ENCODE measurements at places on chromosomes 1 and 21. TPM values are rescaled to one million over a fixed set of nuclear protein-coding genes. Genes with fewer than 3 reads are reported as not detected.

DNA sequence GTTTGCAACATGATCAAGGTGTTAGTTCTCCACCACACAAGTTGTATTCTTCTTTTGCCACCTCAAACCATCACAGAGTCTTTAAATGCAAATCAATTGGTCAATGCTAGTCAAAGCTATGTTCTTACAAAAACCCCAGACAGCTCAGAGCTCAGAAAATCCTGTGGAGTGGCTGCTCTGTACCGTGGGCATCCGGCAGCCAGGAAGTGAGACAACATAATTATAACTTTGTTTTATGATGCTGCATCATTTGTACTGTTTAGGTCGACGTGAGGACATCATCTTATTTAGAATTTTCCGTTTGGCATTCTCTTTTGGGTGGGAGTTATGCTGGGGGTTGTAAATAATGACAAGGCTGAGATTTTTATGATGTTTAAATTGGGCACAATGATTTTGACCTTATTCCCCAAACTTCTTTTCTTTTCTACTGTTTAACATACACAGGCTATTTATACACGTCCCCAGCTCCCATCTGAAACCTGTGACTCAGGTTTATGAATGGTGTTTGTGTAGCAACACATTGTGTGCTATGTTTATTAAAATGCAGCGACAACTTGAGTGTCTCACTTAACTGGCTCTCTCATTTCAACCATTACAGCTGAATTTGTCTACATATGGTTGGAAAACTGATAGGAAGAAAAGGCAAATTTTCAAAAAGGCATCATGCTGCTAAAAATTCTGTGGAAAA lies 124.0 kb downstream of the CNIH3 start:
- no peaks in the 10 kb centered on the region for H3K27me3 ChIP-seq
- no peak overlapping the region for H3K4me3 ChIP-seq
- no peak for DNase-seq
- H3K27ac ChIP-seq, result no peak overlapping the region
- H3K4me1 ChIP-seq, result peaks cover 4% of the 10 kb centered on the region

DNA sequence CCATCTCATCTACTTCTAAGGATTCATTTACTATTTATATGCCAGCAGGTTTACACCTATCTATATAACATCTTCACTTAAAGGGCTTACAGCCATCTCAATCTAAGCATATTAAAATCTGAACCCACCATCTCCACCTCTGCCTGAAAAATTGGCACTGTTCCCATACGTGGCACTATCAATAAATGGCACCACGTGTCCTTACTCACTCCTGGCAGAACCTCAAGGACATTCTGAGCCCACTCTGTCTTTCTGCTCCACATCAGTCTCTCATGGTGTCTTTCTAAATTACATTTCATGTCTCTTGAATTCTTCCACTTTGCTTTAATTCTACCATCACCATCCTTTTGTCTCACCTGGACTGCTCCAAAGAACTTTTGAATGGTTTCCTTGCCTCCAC lies 72.2 kb upstream of the HOOK1 start:
- H3K27ac ChIP-seq, result no peak overlapping the region
- H3K36me3 ChIP-seq, result no peaks in the 10 kb centered on the region
- H3K4me1 ChIP-seq, result peaks cover 5% of the 10 kb centered on the region
- no peaks in the 10 kb centered on the region for H3K27me3 ChIP-seq
- no peak for DNase-seq

DNA sequence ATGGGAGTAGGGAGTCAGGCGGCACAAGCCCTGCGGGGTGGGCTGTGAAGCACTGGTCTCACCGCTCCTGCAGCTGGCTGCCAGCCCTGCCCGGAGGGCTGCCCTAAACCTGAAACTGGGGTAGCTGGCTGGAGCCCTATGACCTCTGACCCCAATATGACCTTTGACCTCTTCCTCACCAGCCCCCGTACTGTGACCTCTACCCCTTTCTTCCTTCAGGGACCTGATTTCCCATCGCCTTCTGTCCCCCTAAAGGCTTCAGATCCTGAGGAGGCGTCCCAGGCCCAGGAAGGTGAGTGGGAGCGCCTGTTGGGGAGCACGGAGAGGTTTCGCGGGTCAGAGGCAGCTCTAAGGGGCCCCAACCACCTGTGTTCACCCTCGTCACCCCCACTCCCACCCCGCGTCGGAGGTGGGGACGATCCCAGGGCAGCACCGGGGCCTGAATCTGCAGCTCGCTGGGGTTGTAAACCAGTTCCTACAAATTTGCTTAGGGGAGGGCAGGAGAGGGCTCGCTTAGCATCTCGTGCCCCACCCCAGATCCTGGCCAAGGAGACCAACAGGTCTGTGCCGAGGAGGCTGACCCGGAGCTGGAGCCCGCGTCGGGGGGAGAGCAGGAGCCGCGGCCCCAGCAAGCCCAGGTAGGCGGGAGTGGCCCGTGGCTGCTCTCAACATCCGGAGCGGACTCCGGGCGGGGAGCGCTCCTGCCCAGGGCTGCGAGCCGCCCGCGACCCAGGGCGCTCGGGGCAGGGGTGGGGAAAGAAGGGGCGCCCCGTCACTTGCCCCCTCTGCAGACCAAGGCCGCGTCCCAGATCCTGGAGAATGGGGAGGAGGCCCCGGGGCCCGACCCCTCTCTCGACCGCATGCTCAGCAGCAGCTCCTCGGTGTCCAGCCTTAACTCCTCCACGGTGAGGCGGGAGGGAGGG lies 7.3 kb downstream of the SYTL1 start:
- no peak overlapping the region for H3K27ac ChIP-seq
- H3K4me3 ChIP-seq, result peak overlapping the region; percentile 67
- H3K27me3 ChIP-seq, result peaks cover 13% of the 10 kb centered on the region
- H3K4me1 ChIP-seq, result peaks cover 55% of the 10 kb centered on the region

The MX2 gene
- total RNA-seq, result 71.5 TPM

DNA sequence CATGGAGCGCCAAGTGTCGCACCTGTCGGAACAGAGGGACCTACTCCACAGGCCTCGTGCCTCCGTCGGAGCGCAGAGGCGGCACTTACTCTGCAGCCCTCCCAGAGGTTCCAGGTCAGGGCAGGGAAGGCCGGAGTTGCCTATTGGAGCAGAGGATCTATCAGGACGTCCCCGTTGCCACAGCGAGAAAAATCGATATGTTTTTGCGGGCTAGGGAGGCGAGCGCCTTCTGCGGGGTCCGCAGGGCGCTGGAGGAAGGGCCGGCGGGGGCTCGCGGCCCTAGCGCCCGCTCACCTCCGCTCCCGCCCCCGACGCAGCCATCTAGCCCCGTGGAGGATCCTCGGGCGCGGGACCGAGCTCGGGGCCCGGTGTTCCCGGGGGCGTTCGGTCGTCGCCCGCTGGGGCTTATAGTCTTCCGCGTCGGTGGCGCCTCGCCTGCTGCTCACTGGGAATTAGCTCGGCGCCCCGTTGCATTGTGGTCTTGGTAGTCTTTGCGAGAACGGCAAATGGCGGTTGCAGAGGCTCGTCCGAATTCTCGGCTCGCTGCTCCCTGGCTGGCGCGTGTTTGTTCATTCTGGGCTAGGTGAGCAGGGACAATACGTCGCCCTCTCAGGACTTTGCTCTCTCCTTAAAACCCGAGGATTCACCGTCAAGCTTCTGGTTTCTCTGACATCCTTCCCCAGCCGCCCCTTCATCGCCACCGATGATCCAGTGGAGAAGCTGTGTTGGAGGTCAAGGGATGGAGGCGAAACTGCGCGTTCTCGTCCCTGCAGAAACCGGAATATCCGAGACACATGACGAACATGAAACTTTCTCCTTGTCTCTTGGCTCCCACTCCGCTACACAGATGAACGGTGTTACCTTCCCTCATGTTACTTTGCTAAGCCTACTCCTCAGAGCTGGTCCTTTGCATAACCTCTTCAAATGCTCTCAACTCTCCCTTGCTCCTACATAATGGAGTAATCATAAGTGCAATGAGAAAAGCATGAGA lies at the start of gene JTB:
Gene JTB, minus strand, starts transcription at position 425 of the 991 bp plus-strand sequence. Its CDS starts 422 bp downstream, at position 3.
- H3K36me3 ChIP-seq, result peaks cover 43% of the 10 kb centered on the region
- peak; percentile 97 for DNase-seq
- no peaks in the 10 kb centered on the region for H3K27me3 ChIP-seq
- H3K27ac ChIP-seq, result peak within 1 kb of the TSS; percentile 91

DNA sequence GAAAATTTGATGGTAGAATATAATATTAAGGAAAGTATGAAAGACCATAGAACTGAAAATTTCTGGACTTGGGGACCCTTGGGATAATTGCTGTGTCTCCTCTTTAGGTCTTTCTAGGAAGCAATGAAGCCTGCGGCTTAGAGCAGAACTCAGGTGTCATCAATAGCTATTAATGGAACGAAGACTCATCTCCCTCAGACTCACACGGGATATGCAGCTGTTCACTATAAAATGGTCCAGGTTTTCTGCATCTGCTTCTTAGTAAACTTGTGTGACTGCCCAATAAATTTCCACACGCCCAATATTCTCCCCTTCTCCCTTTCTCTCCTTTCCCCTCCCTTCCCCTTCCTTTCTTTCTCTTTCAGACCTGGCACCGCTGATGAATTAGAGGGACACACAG lies 392.5 kb downstream of the HLX start:
- no peak overlapping the region for H3K4me3 ChIP-seq
- H3K4me1 ChIP-seq, result no peaks in the 10 kb centered on the region
- H3K27ac ChIP-seq, result no peak overlapping the region
- no peaks in the 10 kb centered on the region for H3K36me3 ChIP-seq

GRCh38 chr1:80217377-80217986 lies 1211.0 kb upstream of the ADGRL4 start:
- H3K4me1 ChIP-seq, result no peaks in the 10 kb centered on the region
- no peaks in the 10 kb centered on the region for H3K27me3 ChIP-seq
- DNase-seq, result no peak
- H3K27ac ChIP-seq, result no peak overlapping the region
- no peak overlapping the region for H3K4me3 ChIP-seq

DNA sequence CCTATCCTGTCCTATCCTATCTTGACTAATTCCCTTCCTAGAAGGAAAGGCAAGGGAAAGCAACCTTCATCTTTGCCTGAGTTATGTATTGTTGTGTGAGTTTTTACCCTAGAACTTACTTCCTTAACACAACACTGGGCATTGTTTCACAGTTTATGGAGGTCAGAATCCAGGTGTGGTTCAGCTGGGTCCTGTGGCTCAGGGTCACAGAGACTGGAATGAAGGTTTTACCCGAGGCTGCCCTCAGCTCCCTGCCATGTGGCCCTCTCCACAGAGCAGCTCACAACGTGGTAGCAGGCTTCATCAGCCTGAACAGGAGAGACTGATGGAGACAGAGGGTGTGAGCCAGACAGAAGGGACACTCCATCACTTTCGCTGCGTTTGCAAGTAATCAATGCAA lies 140.5 kb downstream of the FCRL5 start:
- H3K4me3 ChIP-seq, result no peak overlapping the region
- H3K27me3 ChIP-seq, result no peaks in the 10 kb centered on the region
- no peaks in the 10 kb centered on the region for H3K4me1 ChIP-seq
- H3K27ac ChIP-seq, result no peak overlapping the region

GRCh38 chr1:217989510-217989909 lies 295.6 kb upstream of the RRP15 start:
- H3K36me3 ChIP-seq, result no peaks in the 10 kb centered on the region
- DNase-seq, result no peak
- no peak overlapping the region for H3K4me3 ChIP-seq
- H3K27ac ChIP-seq, result no peak overlapping the region
- H3K4me1 ChIP-seq, result no peaks in the 10 kb centered on the region
- H3K27me3 ChIP-seq, result no peaks in the 10 kb centered on the region

Measured in spleen (tissue), 13 donors.